NCI-H1436 treated with DMSO at 0.1 percent for 48 hours (cell line): ENCODE measurements at places on chromosomes 1 and 21.

DNA sequence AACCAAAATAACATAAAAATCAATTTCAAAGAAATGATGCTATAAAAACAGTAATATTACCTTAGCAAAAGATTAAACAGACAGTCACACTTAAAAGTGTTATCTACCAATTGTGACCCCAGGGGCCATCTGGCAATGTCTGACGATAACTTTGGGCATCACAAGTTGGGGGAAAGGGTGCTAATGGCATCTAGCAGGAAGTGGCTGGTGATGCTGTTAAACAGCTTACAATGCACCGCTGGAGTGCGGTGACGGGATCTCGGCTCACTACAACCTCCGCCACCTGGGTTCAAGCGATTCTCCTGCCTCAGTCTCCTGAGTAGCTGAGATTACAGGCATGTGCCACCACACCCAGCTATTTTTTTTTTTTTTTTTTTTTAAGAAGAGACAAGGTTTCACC is 27.6 kb downstream of the NUP133 start:
- no peak for DNase-seq

DNA sequence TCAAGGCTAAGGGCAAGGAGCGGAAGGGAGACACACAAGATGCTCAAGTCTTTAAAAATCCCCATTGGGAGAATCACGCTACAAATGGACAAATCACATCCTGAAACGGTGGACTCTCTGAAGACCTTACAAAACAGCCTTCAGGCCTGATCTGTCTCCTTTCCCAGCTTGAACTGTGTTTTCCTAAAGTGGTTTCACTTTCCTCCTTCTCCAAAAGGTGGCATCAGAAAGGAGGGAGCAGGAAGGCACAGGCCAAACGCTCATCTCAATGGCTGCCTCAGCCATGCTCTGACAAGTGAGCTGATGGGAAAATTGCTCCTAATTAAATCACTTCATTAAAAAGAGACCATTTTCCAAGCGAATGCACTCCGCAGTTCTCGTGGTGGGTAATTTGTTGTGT is 47.7 kb downstream of the UTP25 start:
- DNase-seq = peak; percentile 86

DNA sequence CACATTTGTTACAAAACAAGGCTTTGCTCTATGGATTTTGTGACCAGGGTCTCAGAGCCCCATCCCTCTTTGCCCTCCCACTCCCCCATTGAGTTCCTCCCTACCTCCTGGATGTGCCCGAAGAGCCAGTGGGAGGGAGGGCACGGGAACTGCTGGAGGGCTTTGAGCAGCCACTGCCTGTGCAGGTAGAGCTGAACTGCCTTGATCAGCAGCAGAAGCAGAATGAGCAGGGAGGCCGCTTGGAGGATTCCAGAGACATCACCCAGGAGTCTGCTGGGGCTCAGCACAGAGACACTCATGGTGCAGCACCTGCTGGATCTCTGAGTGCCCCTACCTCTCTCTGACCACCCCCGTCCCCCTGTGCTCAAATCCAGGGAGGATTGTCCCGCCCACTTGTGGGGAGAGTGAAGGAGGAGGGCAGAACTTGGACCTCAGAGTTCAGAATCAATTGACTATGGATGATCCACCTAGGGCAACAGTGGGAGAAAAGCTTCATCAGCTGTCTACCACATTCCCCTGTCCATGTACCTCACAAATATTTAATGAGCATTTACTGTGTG is at the start of gene CYP4A11:
TSS of gene CYP4A11 (minus strand) at position 342 of the 560 bp plus-strand sequence. CDS start at position 299, 43 bp downstream.
- no peak for DNase-seq

- DNase-seq = no peak
Measured at GRCh38 chr1:43760745-43761317, 53.5 kb downstream of the ST3GAL3 start.
